Adrenal gland (tissue), 19 donors: ENCODE measurements at places on chromosomes 3 and 15. TPM values are rescaled to one million over a fixed set of nuclear protein-coding genes. Genes with fewer than 3 reads are reported as not detected.

DNA sequence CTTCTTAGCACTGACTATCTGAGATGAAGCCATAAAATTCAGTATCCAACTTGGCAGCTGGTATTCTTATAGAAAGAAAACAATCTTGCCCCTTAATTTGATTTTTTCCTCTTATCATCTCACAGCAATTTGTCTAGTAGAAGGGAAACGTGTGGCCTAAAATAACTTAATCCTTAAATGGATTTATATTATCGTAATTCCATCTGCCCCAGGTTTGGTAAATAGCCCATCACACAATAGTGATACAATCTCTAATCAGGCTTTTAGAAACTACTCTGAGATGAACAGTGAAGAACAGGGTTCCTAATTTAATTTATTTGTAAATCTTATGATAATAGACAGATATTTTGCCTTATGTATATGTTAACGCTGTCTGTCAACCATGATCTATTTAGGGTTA is 24.8 kb downstream of the PEX5L start:
- H3K4me3 ChIP-seq, result no peak overlapping the region
- H3K4me1 ChIP-seq, result no peaks in the 10 kb centered on the region
- DNase-seq, result no peak
- no peaks in the 10 kb centered on the region for H3K27me3 ChIP-seq

GRCh38 chr3:196165850-196166249 is 45.4 kb downstream of the ZDHHC19 start:
- H3K27me3 ChIP-seq, result no peaks in the 10 kb centered on the region
- no peak overlapping the region for H3K27ac ChIP-seq
- H3K4me3 ChIP-seq, result no peak overlapping the region

GRCh38 chr3:113532698-113533533 is 561 bp downstream of the SIDT1 start:
- H3K27ac ChIP-seq, result no peak overlapping the region
- no peaks in the 10 kb centered on the region for H3K27me3 ChIP-seq
- H3K4me1 ChIP-seq, result peaks cover 12% of the 10 kb centered on the region
- H3K36me3 ChIP-seq, result no peaks in the 10 kb centered on the region
- H3K4me3 ChIP-seq, result peak overlapping the region; percentile 1

GRCh38 chr3:36814066-36814717 is 49.8 kb upstream of the DCLK3 start:
- H3K4me1 ChIP-seq, result no peaks in the 10 kb centered on the region
- no peak overlapping the region for H3K27ac ChIP-seq
- no peaks in the 10 kb centered on the region for H3K27me3 ChIP-seq
- no peaks in the 10 kb centered on the region for H3K36me3 ChIP-seq
- no peak for DNase-seq

DNA sequence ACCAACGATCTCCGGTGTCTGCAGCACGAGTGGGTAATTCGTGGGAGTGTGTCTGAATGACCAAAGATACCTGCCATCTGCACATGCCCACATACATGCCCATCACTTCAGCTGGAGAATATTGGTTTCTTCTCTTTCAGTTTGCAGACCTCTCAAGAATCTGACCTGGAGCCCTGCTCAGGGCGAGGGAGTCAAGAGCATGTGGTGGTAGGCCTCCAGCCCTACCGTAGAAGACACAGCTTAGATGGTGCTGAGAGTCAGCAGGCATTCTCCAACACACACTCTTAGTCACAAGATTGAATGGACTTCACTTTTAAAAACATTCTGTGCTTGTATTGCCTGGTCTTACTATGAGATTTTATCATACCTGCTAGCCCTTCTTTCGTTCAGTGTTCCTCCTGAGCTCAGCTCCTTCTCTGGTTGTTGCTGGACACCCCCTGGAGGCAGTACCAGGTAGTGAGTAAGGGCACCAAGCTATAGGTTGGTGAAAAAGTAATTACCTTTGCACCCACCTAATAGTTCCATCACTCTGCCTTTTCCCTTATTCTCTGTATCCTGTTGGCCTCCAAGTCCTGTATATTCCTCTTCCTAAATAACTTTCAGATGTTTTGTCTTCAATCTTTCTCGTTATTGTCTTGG is 252.0 kb downstream of the CACNA2D3 start:
- H3K27me3 ChIP-seq, result no peaks in the 10 kb centered on the region
- no peak overlapping the region for H3K4me3 ChIP-seq
- H3K27ac ChIP-seq, result no peak overlapping the region
- H3K4me1 ChIP-seq, result no peaks in the 10 kb centered on the region

DNA sequence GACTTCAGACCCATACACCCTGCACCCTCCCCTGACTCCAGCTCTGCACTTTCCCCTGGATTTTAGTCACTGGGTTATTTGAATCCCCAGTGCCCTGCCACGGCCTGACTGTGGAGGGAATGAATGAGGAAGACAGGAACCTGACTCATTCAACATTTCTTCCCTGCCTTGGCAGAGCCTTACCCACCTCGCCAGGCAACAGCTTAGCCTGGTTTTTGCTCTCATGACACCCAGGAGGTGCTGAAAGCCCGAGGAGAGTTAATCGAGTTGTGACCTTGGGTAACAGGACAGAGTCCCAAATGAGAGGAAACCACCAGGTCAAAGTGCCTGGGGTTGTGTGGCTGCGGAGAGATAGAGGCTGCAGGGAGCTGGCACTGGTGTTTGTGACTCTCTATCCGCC is 128.3 kb downstream of the SMAD6 start:
- H3K4me3 ChIP-seq, result no peak overlapping the region
- no peaks in the 10 kb centered on the region for H3K27me3 ChIP-seq
- H3K4me1 ChIP-seq, result peaks cover 5% of the 10 kb centered on the region

GRCh38 chr3:71629711-71630110 is 46.2 kb upstream of the FOXP1 start:
- H3K36me3 ChIP-seq, result no peaks in the 10 kb centered on the region
- DNase-seq, result peak; percentile 27
- no peak overlapping the region for H3K4me3 ChIP-seq
- H3K27ac ChIP-seq, result no peak overlapping the region
- no peaks in the 10 kb centered on the region for H3K27me3 ChIP-seq

GRCh38 chr3:42685891-42686820 is 819 bp downstream of the KLHL40 start:
- H3K4me3 ChIP-seq, result no peak overlapping the region
- H3K27ac ChIP-seq, result no peak overlapping the region
- H3K4me1 ChIP-seq, result no peaks in the 10 kb centered on the region
- no peaks in the 10 kb centered on the region for H3K27me3 ChIP-seq
- no peaks in the 10 kb centered on the region for H3K36me3 ChIP-seq

GRCh38 chr3:5583920-5584319 is 396.4 kb downstream of the EDEM1 start:
- no peaks in the 10 kb centered on the region for H3K4me1 ChIP-seq
- H3K27ac ChIP-seq, result no peak overlapping the region
- H3K36me3 ChIP-seq, result no peaks in the 10 kb centered on the region

- H3K27ac ChIP-seq, result peak overlapping the region; percentile 64
- DNase-seq, result no peak
- peaks cover 13% of the 10 kb centered on the region for H3K4me1 ChIP-seq
These were observed 135.7 kb upstream of the IL12A start for GRCh38 chr3:159852821-159853505.

DNA sequence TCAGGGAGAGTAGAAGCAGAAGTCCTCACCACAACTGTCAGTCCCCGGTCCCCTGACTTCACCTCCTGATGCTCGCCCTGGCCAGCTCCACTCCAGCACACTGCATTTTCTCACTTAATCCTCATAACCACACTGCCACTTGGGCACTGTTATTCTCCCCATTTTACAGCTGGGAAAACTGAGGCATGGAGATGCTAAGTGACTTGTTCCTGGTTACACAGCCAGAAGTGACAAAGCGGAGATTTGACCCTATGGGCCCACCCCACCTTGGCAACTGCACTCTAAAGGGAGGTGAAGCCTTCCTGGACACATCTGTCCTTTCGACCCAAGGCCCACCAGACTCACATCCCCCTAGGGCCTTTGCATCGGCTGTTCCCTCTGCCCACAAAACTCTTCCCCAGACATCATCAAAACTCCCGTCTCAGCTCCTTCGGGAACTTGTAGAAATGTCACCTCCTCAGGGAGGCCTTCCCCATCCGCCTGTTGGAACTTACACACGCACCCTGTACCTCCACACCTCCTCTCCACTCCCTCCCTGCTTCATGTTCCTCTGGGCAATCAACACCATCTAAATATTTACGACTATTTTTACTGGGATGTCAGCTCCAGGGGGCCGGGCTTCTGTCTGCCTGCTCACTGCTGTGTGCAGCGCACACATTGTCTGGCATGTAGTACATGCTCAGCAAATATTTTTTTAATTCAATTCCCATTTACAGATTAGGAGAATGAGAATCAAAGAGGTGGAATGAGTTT is 3.1 kb downstream of the GRIP2 start:
- no peaks in the 10 kb centered on the region for H3K4me1 ChIP-seq
- H3K27ac ChIP-seq, result no peak overlapping the region
- DNase-seq, result no peak

DNA sequence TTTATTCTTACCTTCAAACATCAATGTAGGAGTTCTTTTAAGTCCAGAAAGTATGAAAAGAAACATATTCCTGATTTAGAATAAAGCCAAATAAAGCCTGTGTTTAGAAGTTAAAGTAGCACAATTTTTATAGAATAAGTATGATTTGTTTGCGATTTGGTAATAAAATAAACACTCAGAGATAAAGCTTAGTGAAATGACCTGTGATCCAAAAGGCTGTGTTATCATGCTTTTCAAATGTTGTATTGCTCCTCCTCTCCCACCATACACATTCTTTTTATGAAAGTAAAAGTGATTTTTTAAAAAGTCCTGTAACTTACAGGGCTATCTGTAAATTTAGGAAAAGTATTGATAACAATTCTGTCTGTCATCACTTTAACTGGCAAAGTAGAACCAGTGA is 138.6 kb upstream of the CGNL1 start:
- H3K36me3 ChIP-seq, result peaks cover 20% of the 10 kb centered on the region
- H3K4me3 ChIP-seq, result no peak overlapping the region
- H3K4me1 ChIP-seq, result no peaks in the 10 kb centered on the region
- no peak overlapping the region for H3K27ac ChIP-seq
- DNase-seq, result no peak

DNA sequence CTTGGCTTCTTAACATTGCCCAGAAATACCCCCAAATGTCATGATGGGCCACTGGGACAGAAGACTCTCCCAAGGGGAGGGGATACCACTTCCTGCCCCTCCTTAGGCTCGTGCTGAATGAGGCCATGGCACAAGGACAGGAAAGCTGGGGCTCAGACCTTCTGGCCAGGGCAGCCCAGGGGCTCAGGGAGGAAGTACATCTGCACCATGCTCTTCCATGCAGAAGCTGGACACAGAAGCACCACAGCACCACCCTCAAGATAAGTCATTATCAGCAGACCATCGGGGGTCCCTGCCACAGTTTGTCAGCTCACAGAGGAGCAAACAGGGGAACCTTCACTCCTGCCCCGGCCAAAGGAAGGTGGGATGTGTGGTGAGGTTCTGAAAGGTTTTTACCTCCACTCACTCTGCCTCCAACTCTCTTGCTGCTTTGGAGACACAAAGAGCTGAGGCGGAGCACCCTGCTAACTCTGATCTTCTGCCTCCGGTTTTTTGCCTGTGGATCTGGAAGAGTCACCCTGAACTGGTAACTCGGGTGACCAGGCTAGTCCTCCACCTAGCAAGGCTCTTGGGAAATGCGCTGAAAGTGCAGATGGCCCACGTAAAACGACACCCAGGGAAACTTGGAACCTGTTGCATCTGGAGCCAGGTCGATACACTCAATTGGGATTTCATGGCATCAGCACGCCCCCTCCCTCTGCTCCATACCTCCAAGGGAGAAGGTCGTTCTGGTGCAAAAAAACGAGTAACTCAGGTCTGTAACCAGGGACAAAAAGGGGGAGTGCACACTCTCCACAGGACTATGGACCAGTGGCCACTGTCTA is 8.3 kb downstream of the BMF start:
- H3K27ac ChIP-seq, result peak overlapping the region; percentile 37
- H3K36me3 ChIP-seq, result no peaks in the 10 kb centered on the region
- no peak for DNase-seq
- H3K27me3 ChIP-seq, result no peaks in the 10 kb centered on the region

GRCh38 chr3:45409369-45409768 is 21.0 kb downstream of the LARS2 start:
- H3K27ac ChIP-seq, result no peak overlapping the region
- no peak overlapping the region for H3K4me3 ChIP-seq
- H3K27me3 ChIP-seq, result no peaks in the 10 kb centered on the region
- no peak for DNase-seq

- DNase-seq, result peak; percentile 92
- H3K4me1 ChIP-seq, result peaks cover 8% of the 10 kb centered on the region
- peak overlapping the region; percentile 47 for H3K27ac ChIP-seq
These were observed 5.1 kb upstream of the CYP8B1 start for GRCh38 chr3:42880601-42881451.

DNA sequence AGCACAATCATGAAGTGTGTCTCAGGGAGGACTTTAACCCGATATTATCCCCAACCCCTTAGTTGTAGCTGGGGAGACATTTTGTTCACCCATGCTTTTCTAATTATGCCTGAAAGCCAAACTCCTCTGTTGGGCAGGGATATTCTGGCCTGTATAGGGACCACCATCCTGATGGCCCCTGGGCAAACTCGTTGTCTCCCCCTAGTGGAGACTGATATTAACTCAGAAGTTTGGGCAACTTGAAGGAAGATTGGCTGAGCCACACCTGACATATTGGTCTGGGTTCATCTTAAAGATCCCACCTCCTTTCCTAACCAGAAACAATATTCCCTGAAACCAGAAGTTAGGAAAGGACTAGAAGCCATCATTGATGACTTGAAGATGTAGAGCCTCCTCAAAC is 42.3 kb downstream of the TM4SF18 start:
- H3K27me3 ChIP-seq, result no peaks in the 10 kb centered on the region
- H3K27ac ChIP-seq, result no peak overlapping the region

DNA sequence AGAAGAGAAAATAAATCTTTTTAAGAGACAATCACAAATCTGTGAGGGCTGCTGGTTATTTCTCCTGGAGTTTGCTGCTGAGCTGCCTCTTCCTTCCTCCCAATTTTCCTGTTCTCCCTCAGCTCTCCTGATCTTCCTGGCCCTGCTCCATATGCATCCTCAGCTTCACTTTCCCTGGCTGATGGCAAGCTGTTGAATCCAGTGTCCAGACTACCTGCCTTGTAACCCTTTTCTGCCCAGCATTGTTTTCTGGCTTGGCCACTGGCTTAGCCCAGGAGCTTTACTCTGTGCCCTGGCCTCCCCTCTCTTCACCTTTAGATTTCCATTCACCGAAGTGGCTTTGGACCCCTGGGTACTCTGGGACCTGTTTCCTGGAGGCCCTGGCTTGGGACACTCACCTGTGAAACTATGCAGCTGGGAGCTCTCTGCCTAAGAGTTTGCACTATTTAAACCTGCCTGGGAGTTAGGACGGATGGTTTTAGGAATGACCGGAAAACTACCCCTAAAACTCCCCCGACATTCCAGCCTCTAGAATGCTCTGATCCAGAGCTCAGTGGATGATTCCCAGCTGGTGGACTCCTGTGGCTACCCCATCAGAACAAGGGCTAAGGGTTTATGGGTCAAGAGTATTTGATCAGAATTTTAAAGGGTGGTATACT is 90.0 kb downstream of the RBPMS2 start:
- H3K36me3 ChIP-seq, result peaks cover 71% of the 10 kb centered on the region
- no peaks in the 10 kb centered on the region for H3K27me3 ChIP-seq
- no peak overlapping the region for H3K27ac ChIP-seq
- H3K4me1 ChIP-seq, result peaks cover 25% of the 10 kb centered on the region
- DNase-seq, result no peak
- no peak overlapping the region for H3K4me3 ChIP-seq

Gene SACM1L
- total RNA-seq, result 56.8 TPM

Gene RFTN1
- total RNA-seq, result 26.5 TPM

Gene EPHA3
- total RNA-seq, result 0.22 TPM

Gene ADGRG7
- not detected for total RNA-seq

Gene SPTBN5
- total RNA-seq, result 1.0 TPM

Gene KNSTRN
- 14.0 TPM for total RNA-seq

Gene SLC27A2
- 49.5 TPM for total RNA-seq

Gene EDEM1
- 23.0 TPM for total RNA-seq

Gene GOLGA8B
- 62.1 TPM for total RNA-seq

Gene CACNA2D2
- total RNA-seq, result 0.88 TPM

Gene RETNLB
- total RNA-seq, result not detected

Gene COPG1
- total RNA-seq, result 220 TPM

Gene ELL3
- 1.2 TPM for total RNA-seq

Gene ACKR2
- total RNA-seq, result 6.0 TPM
